Activated CD8-positive, alpha-beta memory T cell treated with anti-CD3 and anti-CD28 coated beads, Interleukin-2, amount 10 ng/mL, durations not matched to agents 7 days and 5 days (primary cell): ENCODE measurements at places on chromosomes 3 and 15.

- DNase-seq, result no peak
Observed at GRCh38 chr3:177930771-177931170, 605.5 kb upstream of the KCNMB2 start.

DNA sequence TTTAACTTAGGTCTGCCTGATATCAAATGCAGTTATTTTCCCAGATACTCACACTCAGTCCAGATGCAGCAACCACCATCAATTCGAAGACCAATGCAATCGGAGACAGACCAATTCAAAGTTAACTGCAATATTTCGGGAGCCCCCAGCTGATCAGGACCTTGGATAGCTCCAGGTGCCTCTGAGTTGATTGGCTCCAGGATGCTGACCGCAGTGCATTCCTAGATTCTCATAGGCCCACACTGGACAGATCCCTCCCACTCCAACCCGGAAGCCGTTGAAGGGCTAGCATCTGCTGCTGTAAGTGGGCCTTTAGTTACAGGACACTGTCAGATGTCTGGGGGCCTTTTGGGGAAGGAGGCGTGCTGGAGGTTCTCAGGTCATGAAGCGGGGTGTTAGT lies 89.5 kb upstream of the ATP2B2 start:
- DNase-seq, result peak; percentile 69

DNA sequence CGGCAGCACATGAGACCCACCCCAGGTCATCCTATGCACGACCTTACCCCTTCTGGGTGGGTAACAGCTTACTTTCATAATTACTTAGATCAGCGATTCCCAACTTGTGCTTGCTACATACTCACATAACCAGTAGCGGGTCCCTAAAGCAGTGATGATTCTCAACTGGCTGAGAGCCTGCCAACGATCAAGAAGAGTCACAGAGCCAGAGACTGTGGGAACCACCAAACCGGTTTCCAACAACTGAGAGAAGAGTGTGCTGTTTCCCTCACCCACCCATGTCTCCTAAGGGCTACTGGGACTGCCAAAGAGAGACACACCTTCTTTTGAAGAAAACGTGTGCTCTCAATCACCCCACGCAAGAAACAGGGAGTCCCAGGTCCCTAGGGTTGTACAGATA lies 12.0 kb upstream of the XXYLT1 start:
- DNase-seq, result no peak

- DNase-seq, result no peak
Observed at GRCh38 chr3:169147238-169148008, 516.1 kb downstream of the MECOM start.

- no peak for DNase-seq
Observed at GRCh38 chr3:108322352-108322751, 26.0 kb downstream of the HHLA2 start.

- DNase-seq, result no peak
Observed at GRCh38 chr15:77584201-77584600, 48.5 kb downstream of the LINGO1 start.

GRCh38 chr3:74591342-74591741 lies 23.1 kb downstream of the CNTN3 start:
- DNase-seq, result no peak

DNA sequence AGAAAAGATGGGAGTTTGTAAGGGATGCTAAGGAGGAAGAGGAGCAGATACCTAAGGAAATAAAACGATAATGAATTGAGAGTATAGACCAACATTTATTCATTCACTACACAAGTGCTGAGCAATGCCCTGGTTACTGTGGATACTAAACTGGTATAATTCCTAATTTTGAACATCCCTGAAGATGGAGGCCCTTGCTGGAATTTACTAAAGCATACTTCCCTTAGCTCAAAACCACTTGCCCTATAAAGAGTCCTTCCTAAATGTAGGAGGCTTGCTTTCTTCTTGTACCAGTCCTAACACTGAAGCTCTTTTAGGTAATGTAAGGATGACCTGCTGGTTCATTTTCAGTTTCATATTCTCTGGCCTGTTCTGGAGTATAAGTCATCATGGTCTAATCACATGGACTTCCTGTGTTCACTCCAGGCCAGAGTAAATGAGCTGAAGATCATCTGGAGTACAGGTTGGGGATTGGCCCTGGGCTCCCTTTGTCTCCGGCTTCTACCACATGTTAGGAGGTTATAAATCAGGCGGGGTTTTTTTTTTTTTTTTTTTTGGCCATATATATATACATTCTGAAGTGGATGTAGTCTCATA lies 40.1 kb upstream of the MTMR10 start:
- no peak for DNase-seq

DNA sequence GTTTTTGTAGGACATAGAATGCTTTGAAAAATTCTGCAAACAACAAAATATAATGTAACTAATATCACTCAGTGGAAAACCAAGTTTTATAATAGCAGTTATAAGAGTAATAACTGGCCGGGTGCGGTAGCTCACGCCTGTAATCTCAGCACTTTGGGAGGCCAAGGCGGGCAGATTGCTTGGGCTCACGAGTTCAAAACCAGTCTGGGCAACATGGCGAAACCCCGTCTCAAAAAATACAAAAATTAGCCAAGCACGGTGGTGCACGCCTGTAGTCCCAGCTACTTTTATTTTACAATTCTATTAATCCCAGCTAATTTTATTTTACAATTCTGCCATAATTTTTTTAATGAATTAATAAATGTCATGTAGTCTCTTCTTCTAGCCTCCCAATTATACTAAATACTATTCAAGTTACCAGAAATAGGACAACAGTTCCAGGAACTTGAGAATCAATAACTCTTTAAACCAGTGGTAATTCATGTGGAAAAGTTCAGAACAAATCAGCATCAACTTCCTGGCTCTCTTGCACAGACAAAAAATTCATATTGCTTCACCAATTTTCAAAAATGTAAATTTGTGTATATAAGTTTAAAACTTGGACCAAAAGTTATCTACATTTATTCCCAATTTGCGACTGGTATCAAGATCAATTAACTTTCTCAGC lies 2.2 kb downstream of the DENND4A start:
- DNase-seq, result no peak
